B cell (primary cell): ENCODE measurements at places on chromosomes 2 and 18. TPM values are rescaled to one million over a fixed set of nuclear protein-coding genes. Genes with fewer than 3 reads are reported as not detected.

GRCh38 chr2:138829326-138829919 lies 49.2 kb upstream of the NXPH2 start:
- peak; percentile 27 for DNase-seq

GRCh38 chr2:26184121-26184520 lies 11.2 kb downstream of the GAREM2 start:
- DNase-seq, result no peak

DNA sequence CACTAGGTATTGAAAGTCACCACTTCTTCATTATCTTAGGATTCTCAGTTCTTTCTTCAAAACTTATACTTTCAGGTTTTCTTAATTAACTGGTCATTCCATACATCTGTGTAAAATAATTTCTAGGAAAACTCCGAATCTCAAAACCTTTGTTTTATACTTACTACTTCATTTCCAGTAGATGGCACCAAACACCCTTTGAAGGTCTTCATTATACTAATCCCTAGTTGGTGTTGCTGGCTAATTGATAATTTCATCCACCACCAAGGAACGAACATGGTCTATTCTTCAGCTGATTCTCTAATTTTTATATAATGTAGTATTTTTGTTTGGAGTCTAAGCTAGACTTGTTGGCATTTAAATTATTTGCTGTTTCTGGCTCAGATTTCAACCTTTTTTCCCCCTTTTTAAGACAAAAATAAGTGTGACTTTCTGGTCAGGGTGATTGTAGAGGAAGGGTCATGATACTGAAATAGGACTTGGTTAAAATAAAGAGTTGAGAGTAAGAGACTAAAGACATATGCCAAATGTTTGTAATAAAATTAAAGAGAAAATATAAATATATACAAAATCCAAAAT lies 2.8 kb upstream of the MXD1 start:
- DNase-seq, result peak; percentile 75

DNA sequence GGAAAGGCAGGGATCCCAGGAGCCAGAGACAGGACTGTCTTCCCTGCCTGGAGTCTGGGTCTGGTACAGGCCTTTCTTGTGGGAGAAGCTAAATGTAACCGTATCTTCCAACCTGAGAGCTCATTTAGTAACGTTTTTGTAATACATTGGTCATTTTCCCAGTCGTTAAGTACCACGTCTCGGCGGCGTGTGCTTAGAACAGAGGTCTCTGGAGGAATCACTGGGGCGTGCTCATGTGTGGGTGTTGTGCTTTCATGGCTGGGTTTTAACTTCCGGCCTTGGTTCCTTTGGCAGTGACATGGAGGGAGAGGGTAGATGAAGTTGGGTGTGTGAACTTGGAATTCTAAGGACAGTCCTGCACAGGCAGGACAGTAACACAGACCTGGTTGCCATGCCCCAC lies 79.7 kb downstream of the NCK2 start:
- DNase-seq, result no peak

- DNase-seq, result peak; percentile 47
Measured at GRCh38 chr2:168244318-168244717, 3.1 kb downstream of the STK39 start.

Gene DNAH6
- 0.01 and 0.30 TPM in 2 replicates for polyA plus RNA-seq

Gene CFAP210
- polyA plus RNA-seq, result not detected in 2 replicates

Gene SMARCAL1
- 20.2 and 20.7 TPM in 2 replicates for polyA plus RNA-seq
